ENCODE measurements at places on chromosomes 1 and 21. TPM values are rescaled to one million over a fixed set of nuclear protein-coding genes. Genes with fewer than 3 reads are reported as not detected.

- DNase-seq: no peak
- peaks cover 55% of the 10 kb centered on the region for H3K4me1 ChIP-seq
- no peak overlapping the region for H3K27ac ChIP-seq
These were observed 65.9 kb upstream of the C1orf105 start for GRCh38 chr1:172354291-172355274.

DNA sequence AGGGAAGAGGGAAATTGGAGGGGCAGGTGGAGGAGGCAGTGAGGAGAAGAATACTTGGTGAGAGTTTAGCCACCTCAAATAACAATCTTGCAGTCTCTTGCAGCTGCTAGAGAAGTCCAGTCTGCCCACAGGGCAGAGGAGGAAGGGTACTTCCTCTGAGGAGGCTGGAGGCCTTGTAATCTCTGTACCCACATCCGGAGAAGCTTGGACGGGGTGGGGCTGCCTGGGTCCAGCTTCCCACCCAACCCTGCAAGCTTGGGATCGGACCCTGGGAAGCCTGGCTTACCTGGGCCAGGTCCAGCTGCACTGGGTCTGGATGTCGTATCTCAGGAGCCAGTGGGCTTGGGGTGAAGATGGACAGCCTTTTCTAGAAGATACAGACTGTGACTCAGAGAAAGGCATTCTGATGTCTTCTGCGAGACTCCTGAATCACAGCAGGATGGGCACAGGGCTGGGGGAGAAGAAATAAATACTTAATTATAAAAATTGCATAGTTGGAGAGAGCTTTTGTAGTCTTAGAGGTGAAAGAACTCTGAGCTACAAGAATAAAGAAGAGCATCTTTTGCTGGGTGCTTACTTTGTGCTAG is 111.8 kb upstream of the JUN start:
- H3K27ac ChIP-seq: no peak overlapping the region
- H3K4me1 ChIP-seq: peaks cover 13% of the 10 kb centered on the region

DNA sequence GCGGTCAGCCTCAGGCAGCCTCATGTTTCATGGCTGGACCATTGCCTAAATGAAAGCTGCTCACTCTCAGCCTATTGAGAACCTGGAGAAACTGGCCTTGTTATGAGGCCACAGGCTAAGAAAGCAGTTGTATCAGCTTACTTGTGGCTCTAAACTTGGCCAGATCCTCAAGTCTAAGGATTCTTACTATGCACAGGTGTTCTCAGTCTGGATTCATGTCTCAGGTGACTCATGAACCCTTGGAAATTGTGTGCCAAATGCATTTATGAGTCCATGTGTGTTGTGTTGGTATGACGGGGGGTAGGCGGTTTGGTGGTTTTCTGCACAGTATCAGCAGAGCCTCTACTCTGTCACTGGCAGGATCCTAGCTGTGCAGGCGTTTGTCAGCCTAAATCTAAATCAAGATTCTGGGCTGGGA is 90.4 kb downstream of the ROR1 start:
- H3K4me1 ChIP-seq: peaks cover 3% of the 10 kb centered on the region
- H3K36me3 ChIP-seq: no peaks in the 10 kb centered on the region
- no peak overlapping the region for H3K27ac ChIP-seq
- H3K27me3 ChIP-seq: no peaks in the 10 kb centered on the region
- peak; percentile 43 for DNase-seq
- no peak overlapping the region for H3K4me3 ChIP-seq

GRCh38 chr1:93635614-93636543 is 45.8 kb downstream of the BCAR3 start:
- H3K27me3 ChIP-seq: no peaks in the 10 kb centered on the region
- no peak overlapping the region for H3K4me3 ChIP-seq
- no peak for DNase-seq
- peak overlapping the region; percentile 31 for H3K27ac ChIP-seq

DNA sequence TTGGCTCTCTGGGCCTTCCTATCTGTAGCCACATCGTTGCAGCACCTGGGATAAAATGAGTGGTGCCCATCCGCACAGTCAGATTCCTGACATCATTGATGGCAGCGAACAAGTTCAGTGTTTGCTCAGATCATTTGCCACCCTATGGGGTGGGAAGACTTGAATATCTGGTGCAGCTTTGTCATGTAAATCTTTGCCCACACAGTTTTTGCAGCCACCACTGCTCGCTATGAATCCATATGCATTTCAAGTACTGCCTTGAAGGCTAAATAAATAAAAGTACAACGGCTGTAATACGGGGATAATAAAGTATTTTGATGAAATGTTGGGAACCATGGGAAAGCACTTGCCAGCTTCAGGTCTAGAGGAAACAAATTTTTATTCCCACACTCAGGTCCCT is 56.3 kb upstream of the COA6 start:
- no peak for DNase-seq
- no peaks in the 10 kb centered on the region for H3K36me3 ChIP-seq
- H3K4me3 ChIP-seq: no peak overlapping the region

GRCh38 chr1:154851392-154852177 is 18.5 kb downstream of the KCNN3 start:
- peaks cover 8% of the 10 kb centered on the region for H3K27me3 ChIP-seq
- DNase-seq: no peak
- H3K4me3 ChIP-seq: no peak overlapping the region
- no peaks in the 10 kb centered on the region for H3K36me3 ChIP-seq

GRCh38 chr1:165661703-165662102 is 30.7 kb downstream of the MGST3 start:
- H3K4me1 ChIP-seq: no peaks in the 10 kb centered on the region
- H3K4me3 ChIP-seq: no peak overlapping the region
- DNase-seq: no peak
- no peak overlapping the region for H3K27ac ChIP-seq
- H3K36me3 ChIP-seq: peaks cover 36% of the 10 kb centered on the region
- no peaks in the 10 kb centered on the region for H3K27me3 ChIP-seq

DNA sequence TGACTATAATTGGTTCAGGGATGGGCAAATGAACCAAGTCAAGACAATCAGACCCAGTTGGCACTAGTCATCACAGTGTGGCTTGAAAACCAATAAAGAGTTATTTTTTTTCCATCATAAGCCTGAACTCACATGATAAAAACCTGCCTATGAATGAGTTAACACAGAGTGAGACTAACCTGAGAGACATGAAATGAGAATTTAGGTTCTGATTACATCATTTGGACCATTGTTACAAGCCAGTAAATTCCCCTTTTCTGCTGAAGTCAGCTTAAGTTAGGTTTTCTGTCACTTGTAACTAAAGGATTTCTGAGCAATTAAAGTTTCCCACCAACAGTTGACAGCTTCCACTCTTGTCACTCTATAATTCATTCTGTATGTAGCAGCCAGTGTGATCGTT is 9.6 kb upstream of the RSBN1 start:
- DNase-seq: no peak
- no peaks in the 10 kb centered on the region for H3K36me3 ChIP-seq
- H3K27me3 ChIP-seq: no peaks in the 10 kb centered on the region

GRCh38 chr1:115373305-115373704 is 35.3 kb upstream of the NGF start:
- no peaks in the 10 kb centered on the region for H3K36me3 ChIP-seq
- no peak overlapping the region for H3K27ac ChIP-seq
- peak; percentile 92 for DNase-seq
- no peaks in the 10 kb centered on the region for H3K27me3 ChIP-seq
- peaks cover 4% of the 10 kb centered on the region for H3K4me1 ChIP-seq

- no peak overlapping the region for H3K27ac ChIP-seq
- peaks cover 9% of the 10 kb centered on the region for H3K4me1 ChIP-seq
These were observed 355.0 kb downstream of the CAMTA1 start for GRCh38 chr1:7140251-7140650.

DNA sequence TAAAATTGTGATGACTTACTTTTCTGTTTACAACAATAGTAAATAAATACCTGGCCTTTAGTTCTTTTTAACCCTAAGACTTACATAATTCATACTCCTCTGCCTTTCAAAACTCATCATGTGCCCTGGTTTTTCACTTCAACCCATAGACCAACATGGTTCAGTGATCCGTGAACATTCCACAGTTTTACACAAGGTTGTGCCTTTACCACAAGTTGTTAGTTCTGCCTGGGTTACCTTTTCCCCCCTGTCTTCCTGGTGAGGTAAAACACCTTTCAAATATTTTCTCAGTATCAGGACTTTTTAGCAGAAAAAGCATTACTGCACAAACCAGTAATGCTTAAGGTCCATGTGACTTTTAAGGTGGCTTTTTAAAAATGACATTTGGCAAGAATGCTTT is 1466.4 kb downstream of the PLA2G4A start:
- H3K4me1 ChIP-seq: no peaks in the 10 kb centered on the region
- H3K4me3 ChIP-seq: no peak overlapping the region
- no peaks in the 10 kb centered on the region for H3K36me3 ChIP-seq
- H3K27me3 ChIP-seq: no peaks in the 10 kb centered on the region
- DNase-seq: no peak
- no peak overlapping the region for H3K27ac ChIP-seq

- H3K27me3 ChIP-seq: no peaks in the 10 kb centered on the region
- H3K4me1 ChIP-seq: no peaks in the 10 kb centered on the region
- H3K27ac ChIP-seq: no peak overlapping the region
- DNase-seq: no peak
These were observed 147.3 kb downstream of the DUSP10 start for GRCh38 chr1:221594576-221594975.

- no peaks in the 10 kb centered on the region for H3K36me3 ChIP-seq
- DNase-seq: no peak
- H3K4me1 ChIP-seq: peaks cover 32% of the 10 kb centered on the region
- no peak overlapping the region for H3K27ac ChIP-seq
- no peaks in the 10 kb centered on the region for H3K27me3 ChIP-seq
These were observed 129.0 kb upstream of the TMPRSS2 start for GRCh38 chr21:41636636-41637630.

DNA sequence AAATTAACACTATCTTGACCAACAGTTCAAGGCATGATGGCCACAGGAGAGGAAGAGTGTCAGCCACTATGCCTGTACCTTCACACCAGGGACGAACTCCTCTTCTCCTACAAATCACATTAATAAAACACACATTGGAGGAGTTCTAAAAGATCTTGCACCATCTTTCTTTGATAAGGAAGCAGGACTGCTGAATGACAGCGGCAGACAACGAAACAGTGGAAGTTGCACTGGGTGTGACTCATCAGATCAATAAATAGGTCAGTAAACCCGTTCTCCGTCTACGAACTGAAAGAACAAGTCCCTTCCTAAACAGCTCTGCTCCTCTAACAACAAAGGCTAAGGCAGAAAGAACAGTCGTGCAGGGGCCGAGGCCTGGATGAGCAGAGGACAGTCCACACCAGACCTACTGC is 23.1 kb downstream of the UBE2G2 start:
- peaks cover 2% of the 10 kb centered on the region for H3K4me1 ChIP-seq
- H3K4me3 ChIP-seq: no peak overlapping the region
- H3K27ac ChIP-seq: no peak overlapping the region
- H3K36me3 ChIP-seq: peaks cover 18% of the 10 kb centered on the region
- no peak for DNase-seq

DNA sequence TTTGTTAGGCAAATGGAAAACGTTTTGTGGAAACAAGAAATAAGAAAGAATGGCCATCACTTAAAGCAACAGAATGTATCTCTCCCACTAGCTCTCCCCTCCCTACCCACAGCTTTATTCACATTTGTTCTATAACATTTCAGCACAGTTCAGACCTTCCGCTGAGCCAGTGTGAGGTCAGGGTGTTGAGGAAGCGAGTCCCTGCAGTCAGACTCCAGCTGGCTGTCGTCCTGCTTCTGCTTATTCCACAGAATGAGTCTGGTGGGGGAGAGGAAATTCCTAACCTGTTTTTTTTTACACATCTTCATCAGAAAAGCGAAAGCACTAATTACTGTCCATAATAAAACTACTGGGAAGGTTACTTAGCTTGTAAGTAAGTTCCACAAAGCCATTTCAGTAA is 39.0 kb downstream of the MRPL39 start:
- H3K36me3 ChIP-seq: peaks cover 19% of the 10 kb centered on the region
- DNase-seq: peak; percentile 75
- H3K4me3 ChIP-seq: peak overlapping the region; percentile 26
- peaks cover 30% of the 10 kb centered on the region for H3K4me1 ChIP-seq

DNA sequence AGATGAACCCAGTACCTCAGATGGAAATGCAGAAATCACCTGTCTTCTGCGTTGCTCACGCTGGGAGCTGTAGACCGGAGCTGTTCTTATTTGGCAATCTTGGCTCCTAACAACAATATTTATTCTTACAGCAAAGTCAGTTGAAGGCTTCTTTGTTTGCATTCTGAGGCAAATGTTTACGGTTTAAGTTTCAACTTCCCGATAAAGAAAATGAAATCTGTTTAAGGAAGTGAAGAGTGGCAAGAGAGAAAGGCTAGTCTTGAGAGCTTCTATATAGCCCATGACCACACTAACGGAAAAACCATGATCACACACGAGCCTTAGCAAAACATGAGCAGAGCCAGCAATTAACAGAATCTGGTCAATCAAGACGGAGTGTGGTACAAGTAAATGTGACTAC is 122.6 kb upstream of the ZNHIT6 start:
- H3K27ac ChIP-seq: no peak overlapping the region
- DNase-seq: no peak
- no peaks in the 10 kb centered on the region for H3K27me3 ChIP-seq
- no peak overlapping the region for H3K4me3 ChIP-seq
- H3K4me1 ChIP-seq: no peaks in the 10 kb centered on the region
- no peaks in the 10 kb centered on the region for H3K36me3 ChIP-seq

DNA sequence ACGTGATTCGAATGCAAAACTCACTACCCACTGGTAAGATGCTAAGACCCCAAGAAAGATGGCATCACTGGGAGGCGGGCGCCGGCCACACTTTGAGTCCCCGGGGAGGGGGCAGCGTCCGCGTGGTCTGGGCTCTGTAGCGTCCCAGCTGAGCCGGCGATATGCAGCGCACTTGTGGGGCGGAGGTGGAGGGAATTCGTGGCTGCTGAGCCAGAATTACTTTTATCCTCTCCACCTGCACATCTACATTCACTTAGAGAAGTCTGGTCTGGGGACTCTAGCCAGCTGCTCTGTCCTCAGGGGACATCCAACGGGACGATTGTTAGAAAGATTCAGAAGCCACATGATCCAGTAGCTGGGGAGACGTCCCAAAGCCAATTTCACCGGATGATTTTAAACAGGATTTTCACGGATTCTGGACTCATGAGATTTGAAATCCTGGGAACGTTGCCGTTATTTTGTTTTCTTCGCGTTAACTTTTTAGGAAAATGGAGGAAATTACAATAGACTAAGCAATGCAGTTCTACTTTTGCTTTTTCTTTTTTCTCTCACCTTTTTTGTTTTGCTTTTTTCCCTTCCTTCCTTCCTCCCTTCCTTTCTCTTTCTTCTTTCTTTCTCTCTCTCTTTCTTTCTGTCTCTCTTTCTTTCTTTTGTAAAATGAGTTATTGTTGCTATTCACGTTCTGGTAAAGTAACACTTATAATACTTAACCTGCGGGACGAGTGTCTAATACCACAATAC is 1.3 kb downstream of the JAM2 start:
- DNase-seq: no peak
- H3K27ac ChIP-seq: no peak overlapping the region
- H3K27me3 ChIP-seq: no peaks in the 10 kb centered on the region

GRCh38 chr1:18237371-18237770 is 129.8 kb downstream of the IGSF21 start:
- no peaks in the 10 kb centered on the region for H3K36me3 ChIP-seq
- H3K4me1 ChIP-seq: no peaks in the 10 kb centered on the region
- H3K27me3 ChIP-seq: no peaks in the 10 kb centered on the region

Gene NOTCH2NLA
- total RNA-seq: 46.5 TPM

Gene AMY1C
- not detected for total RNA-seq

Gene WDTC1
- 19.7 TPM for total RNA-seq

Gene GSTM5
- not detected for total RNA-seq

Gene GPR52
- 0.55 TPM for total RNA-seq

Gene IL24
- not detected for total RNA-seq

Gene INSRR
- not detected for total RNA-seq

Gene COP1
- 45.9 TPM for total RNA-seq

Gene MAN1C1
- total RNA-seq: 0.86 TPM

All from astrocyte (in vitro differentiated cells and primary cell).